ENCODE measurements at places on chromosomes 1 and 21.

- no peak for DNase-seq
These were observed 37.4 kb upstream of the SRRM1 start for GRCh38 chr1:24605534-24606295.

- no peak for DNase-seq
These were observed 41.5 kb downstream of the SLC66A1 start for GRCh38 chr1:19353596-19353995.

- DNase-seq = peak; percentile 57
These were observed 15.3 kb downstream of the SEMA6C start for GRCh38 chr1:151130987-151131586.

DNA sequence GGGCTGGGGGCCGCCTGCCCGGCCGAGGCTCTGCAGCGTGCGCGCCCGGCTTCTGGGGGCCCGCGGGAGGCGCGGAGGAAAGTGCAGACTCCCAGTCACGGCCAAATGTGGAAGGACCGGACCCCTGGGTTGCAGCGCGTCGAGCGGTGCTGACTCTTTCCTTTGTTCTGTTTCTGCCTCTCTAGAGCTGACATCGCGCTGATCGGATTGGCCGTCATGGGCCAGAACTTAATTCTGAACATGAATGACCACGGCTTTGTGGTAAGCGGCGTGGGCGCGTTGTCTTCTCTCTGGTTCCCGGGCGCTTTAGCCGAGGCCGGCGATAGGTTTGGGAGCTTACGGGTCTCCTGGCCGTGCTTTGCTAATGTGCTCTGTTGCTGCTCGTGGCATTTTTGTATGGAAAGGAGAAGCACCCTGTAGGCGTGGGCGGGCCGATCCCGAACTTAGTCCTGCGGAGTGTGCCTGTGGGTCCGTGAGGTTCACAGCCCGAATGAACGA lies 629 bp downstream of the PGD start:
- no peak for DNase-seq

DNA sequence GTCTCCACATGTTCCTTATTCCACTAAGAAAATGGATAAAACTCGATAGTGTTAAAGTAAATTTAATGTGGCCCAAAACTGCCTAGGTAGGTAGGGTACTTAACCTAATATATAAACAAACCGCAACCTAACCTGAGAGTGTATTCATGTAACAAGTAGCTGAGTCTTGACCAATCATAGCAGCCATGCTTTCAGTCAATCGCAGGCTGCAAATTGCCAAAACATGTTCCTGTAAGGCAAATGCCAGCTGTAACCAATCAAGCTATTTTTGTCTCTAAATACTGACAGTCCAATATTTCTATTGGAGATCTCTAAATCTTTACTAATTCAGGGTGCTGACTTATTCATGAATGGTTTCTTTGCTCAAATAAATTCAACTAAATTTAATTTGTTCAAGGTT lies 3.1 kb upstream of the HMGCS2 start:
- no peak for DNase-seq

GRCh38 chr21:45559216-45560105 lies 17.2 kb upstream of the SLC19A1 start:
- no peak for DNase-seq

DNA sequence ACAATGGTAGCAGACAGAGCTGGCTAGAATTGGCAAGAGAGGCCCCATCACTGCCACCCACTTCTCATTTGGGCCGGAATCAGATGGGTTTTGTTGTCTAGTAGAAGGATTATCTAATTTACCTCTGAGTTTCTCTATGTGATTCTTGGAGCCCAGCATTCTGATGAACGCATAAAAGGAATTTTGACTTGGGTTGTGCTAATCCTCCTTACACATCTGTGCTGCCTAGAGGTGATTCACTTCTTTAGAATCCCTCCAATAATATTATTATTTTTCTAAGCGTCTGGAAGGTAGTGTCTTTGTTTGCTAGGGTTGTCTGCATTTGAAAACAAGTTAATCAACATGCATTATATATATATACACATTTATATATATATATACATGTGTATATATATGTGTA lies 118.1 kb downstream of the RUNX1 start:
- no peak for DNase-seq

- no peak for DNase-seq
These were observed 43.2 kb downstream of the GDAP2 start for GRCh38 chr1:117886101-117886795.

DNA sequence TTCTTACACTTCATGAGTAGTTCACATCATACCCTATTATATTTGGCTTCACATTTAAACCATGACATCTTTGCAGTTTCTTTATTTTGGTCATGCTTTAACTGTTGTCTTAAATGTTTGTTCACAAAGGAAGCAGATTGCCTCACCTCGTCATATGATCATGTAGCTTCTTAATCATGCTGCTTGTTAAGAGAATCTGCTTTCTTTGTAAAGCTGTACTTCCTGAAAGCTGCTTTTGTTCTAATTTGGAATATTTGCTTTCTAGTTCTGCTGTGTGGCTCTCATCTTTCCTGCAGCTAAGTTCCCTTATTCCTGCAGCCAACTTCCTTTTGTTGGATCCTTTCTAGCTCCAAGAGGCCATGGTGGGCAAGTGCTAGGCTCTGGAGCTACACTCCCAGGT lies 62.9 kb upstream of the SIM2 start:
- DNase-seq = no peak

- DNase-seq = peak; percentile 4
These were observed 70.0 kb downstream of the LUZP1 start for GRCh38 chr1:23098463-23099170.

- DNase-seq = no peak
These were observed 48.9 kb downstream of the GORAB start for GRCh38 chr1:170580636-170581440.

DNA sequence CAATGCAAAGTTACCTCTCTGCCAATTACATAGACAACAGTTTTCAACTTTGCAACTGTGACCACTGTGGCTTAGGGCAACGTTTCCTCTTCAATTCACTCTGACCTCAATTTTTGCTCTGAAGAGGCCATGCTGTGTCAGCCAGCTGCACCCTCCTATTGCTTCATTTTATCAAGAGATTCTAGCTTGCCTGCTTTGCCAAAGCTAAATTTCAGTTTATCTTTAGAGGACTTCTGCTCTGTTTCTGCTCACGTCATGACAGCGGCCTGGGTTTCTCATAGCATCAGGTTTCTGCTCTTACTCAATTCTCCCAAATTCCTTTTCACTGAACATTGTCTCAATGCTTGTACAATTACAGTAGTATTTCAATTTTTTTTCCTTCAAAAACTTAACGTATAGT lies 154.6 kb downstream of the PLA2G4A start:
- DNase-seq = no peak

- DNase-seq = no peak
These were observed 209.7 kb upstream of the ST6GALNAC5 start for GRCh38 chr1:76657623-76658022.

All from NCI-H526 treated with DMSO at 0.1 percent for 48 hours (cell line).